Smooth muscle cell of trachea (primary cell): ENCODE measurements at places on chromosomes 6 and 20. TPM values are rescaled to one million over a fixed set of nuclear protein-coding genes. Genes with fewer than 3 reads are reported as not detected.

Gene CDH4
- 2.0 and 2.3 TPM in 2 replicates for total RNA-seq

Gene CST2
- not detected in 2 replicates for total RNA-seq

Gene ABRACL
- total RNA-seq: 12.2 and 28.9 TPM in 2 replicates

Gene OVOL2
- not detected in 2 replicates for total RNA-seq

Gene PXDC1
- 28.9 and 48.8 TPM in 2 replicates for total RNA-seq

Gene PAK5
- total RNA-seq: under 0.01 TPM in 1 of 2 replicates, not detected in the other

Gene WFDC10B
- total RNA-seq: not detected in 2 replicates

Gene MYB
- 0.29 TPM in 1 of 2 replicates, not detected in the other for total RNA-seq

Gene PLCB4
- total RNA-seq: 9.3 and 12.2 TPM in 2 replicates

Gene IPCEF1
- total RNA-seq: under 0.01 and 0.58 TPM in 2 replicates

Gene PROKR2
- total RNA-seq: not detected in 2 replicates

Gene NMBR
- total RNA-seq: not detected in 2 replicates

Gene CGA
- total RNA-seq: not detected in 2 replicates

Gene SERINC3
- total RNA-seq: 92.4 and 144 TPM in 2 replicates

Gene FNDC1
- 0.17 TPM in 1 of 2 replicates, not detected in the other for total RNA-seq

Gene SCUBE3
- 0.44 and 1.5 TPM in 2 replicates for total RNA-seq

Gene MICB
- 8.4 and 10.5 TPM in 2 replicates for total RNA-seq

Gene PLEKHG1
- total RNA-seq: 4.5 and 6.3 TPM in 2 replicates

Gene PNPLA1
- total RNA-seq: not detected in 2 replicates

Gene SMIM8
- total RNA-seq: 4.5 and 9.7 TPM in 2 replicates

Gene SPACA1
- not detected in 2 replicates for total RNA-seq

Gene CRIP3
- 0.44 TPM in 1 of 2 replicates, not detected in the other for total RNA-seq

Gene PRSS35
- 4.3 and 9.2 TPM in 2 replicates for total RNA-seq

Gene THBS2
- 141 and 254 TPM in 2 replicates for total RNA-seq

Gene SFTA2
- not detected in 2 replicates for total RNA-seq

Gene TFAP2B
- not detected in 2 replicates for total RNA-seq

Gene C6orf15
- total RNA-seq: not detected in 2 replicates

Gene CTAGE9
- total RNA-seq: not detected in 2 replicates

Gene KHDC1L
- not detected in 2 replicates for total RNA-seq

Gene ADGB
- not detected in 2 replicates for total RNA-seq

Gene KCNG1
- total RNA-seq: 2.5 and 15.2 TPM in 2 replicates

Gene DNAH8
- 0.17 and 0.44 TPM in 2 replicates for total RNA-seq

Gene ENPP4
- 0.50 and 1.0 TPM in 2 replicates for total RNA-seq

Gene ANKRD66
- total RNA-seq: not detected in 2 replicates

Gene MDFI
- 0.17 TPM in 1 of 2 replicates, not detected in the other for total RNA-seq

Gene MAP7
- 0.58 and 2.0 TPM in 2 replicates for total RNA-seq

Gene NRSN1
- not detected in 2 replicates for total RNA-seq

Gene ADGRB3
- total RNA-seq: under 0.01 and 0.15 TPM in 2 replicates

Gene SLC52A3
- not detected in 2 replicates for total RNA-seq

Gene RREB1
- total RNA-seq: 18.0 and 19.0 TPM in 2 replicates

Gene CCN6
- not detected in 2 replicates for total RNA-seq

Gene SLC4A11
- total RNA-seq: 0.44 and 1.8 TPM in 2 replicates

Gene EPB41L1
- total RNA-seq: 13.8 and 28.9 TPM in 2 replicates

Gene RSPH3
- total RNA-seq: 5.2 and 6.0 TPM in 2 replicates

Gene PPP1R14C
- total RNA-seq: 0.29 and 0.33 TPM in 2 replicates

Gene EYA4
- 26.2 and 29.9 TPM in 2 replicates for total RNA-seq

Gene KCNK17
- not detected in 2 replicates for total RNA-seq

Gene FITM2
- total RNA-seq: 6.0 and 9.6 TPM in 2 replicates

Gene NKX2-2
- total RNA-seq: not detected in 2 replicates

Gene CD109
- 34.1 and 98.2 TPM in 2 replicates for total RNA-seq

Gene SMLR1
- total RNA-seq: not detected in 2 replicates

Gene DAAM2
- total RNA-seq: 5.8 and 7.4 TPM in 2 replicates

Gene TREM1
- 0.50 TPM in 1 of 2 replicates, not detected in the other for total RNA-seq

Gene BLCAP
- 26.0 and 42.5 TPM in 2 replicates for total RNA-seq

Gene BEND3
- 0.73 and 2.0 TPM in 2 replicates for total RNA-seq

Gene SLC22A23
- total RNA-seq: 4.7 and 10.3 TPM in 2 replicates

Gene LTB
- not detected in 2 replicates for total RNA-seq

Gene SLCO4A1
- total RNA-seq: 0.66 and 1.3 TPM in 2 replicates

Gene CARMIL1
- total RNA-seq: 32.0 and 35.7 TPM in 2 replicates

Gene KCNK16
- not detected in 2 replicates for total RNA-seq
